HCEC 1CT (cell line): ENCODE measurements at places on chromosomes 3 and 15.

- DNase-seq = no peak
Measured at GRCh38 chr3:43618142-43618541, 3.7 kb downstream of the ANO10 start.

- no peak for DNase-seq
Measured at GRCh38 chr15:70533931-70534742, 229.2 kb downstream of the UACA start.

DNA sequence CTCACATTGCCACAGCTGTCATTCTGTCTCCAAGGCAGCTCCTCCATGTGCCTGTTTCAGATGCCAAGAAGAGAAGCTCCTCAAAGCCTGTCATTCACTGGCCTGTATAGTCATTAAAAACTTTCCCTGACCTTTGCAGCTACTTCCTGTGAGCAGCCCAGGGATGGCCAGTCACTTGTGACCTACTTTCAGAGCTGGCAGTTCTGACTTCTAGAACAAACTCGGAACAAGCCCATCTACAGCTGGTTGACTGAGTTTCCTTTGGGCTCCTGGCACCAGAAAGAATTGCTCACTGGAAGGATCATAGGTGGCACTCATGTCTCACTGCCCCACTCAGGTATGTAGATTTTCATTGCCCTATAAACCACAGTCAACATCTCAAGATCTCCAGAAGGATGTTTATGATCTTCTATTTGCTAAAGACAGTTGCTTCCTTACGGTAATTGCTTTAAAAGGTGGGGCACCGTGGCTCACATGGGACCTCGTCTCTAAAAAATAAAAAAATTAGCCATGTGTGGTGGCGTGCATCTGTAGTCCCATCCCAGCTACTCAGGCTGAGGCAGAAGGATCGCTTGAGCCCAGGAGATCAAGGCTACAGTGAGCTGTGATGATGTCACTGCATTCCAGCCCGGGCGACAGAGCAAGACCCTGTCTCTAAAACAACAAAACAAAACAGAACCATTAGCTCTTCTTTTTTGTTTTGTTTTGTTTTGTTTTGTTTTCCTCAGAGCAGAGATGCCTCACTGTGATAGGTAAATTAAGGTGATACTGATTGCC is 11.2 kb upstream of the ATP13A3 start:
- DNase-seq = peak; percentile 33

DNA sequence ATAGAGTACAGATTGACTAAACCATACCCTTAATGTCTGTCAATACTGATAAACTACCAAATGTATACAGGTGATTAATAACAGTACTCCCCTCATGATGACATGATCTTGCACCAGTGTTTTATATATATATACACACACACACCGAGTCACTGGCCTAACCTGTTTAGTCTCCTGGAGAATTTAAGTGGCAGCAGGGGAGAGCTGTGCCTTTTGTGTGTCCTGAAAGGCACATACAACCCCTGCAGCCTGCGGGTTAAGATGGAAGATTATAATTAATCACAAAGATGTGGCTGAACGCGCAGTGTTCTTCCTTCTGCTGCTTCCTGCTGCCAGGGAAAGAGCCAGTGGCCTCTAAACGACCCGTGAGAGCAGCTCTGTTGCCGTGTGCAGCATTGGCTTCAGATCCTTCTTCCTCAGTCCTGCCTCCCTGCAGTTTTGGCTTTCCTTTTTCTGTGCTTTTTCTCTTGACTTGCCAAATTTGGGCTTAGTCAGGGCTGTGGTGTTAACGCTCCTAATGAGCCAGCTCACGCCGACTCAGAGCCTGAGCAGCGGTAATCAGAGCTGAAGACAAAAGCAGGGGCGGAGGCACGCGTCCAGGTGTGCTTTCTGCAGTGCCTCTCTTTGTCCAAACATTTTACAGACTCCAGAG is 42.5 kb upstream of the UBE3A start:
- no peak for DNase-seq

DNA sequence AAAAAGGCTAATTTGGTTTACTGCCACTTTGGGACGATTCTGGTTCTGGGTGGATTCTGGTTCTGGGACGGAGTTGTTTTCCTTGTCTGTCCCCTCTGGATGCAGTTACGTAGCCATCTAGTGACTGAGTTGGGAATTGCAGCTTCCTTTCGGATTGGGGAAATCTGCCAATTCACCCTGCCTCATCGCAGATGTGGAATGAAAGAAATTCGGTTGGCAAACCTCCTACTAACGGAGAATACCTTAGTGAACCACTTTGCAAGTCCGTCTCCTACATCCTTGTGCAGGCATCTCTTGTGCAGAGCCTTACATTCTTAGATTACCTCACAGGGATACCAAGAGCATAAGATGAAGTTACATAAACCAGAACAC is 31.5 kb upstream of the AP4E1 start:
- peak; percentile 75 for DNase-seq

DNA sequence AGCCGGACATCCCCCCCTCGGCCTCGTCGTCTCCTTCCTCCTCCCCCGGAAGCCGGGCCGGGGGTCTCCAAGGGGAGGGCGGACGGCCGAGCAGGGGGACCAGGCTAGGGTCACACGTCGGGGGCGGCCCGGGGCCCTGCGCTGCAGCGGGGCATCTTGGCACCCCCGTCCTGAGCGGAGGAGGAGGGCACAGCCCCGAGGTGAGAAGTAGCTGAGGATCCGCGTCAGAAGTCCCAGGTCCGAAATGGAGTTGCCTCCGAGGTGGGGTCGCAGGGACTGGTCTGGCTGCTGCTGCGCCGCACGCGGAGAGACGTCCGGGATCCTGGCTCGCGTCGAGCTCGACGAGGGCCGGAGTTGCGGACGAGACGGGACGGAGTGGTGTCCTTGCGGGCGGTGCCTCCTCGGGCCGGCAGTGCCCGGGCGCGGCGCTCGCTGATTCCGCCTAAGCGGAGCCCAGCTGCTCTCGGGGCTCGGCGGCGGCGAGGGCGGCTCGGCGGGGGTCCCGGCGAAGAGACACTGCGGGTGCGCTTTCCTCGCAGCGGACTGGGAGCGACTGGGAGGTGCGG is at the start of gene ADCY5:
Gene ADCY5 (minus strand): TSS at position 555 of the 566 bp plus-strand sequence. CDS start 545 bp downstream, at position 10.
- DNase-seq = no peak

DNA sequence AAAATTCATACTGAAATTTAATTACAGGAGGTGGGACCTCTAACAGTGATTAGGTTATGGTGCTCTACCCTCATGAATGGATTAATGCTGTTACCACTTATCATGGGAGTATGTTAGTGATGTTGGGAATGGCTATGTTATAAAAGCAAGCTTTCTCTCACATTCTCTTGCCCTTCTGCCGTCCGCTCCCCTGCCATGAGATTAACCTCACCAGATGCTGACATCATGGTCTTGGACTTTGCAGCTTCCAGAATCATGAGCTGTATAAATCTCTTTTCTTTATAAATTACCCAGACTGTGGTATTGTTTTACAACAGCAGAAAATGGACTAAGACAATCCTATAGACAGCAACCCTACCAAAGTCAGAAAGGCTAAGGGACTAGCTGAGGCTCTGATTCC is 884.8 kb downstream of the FHIT start:
- DNase-seq = no peak

DNA sequence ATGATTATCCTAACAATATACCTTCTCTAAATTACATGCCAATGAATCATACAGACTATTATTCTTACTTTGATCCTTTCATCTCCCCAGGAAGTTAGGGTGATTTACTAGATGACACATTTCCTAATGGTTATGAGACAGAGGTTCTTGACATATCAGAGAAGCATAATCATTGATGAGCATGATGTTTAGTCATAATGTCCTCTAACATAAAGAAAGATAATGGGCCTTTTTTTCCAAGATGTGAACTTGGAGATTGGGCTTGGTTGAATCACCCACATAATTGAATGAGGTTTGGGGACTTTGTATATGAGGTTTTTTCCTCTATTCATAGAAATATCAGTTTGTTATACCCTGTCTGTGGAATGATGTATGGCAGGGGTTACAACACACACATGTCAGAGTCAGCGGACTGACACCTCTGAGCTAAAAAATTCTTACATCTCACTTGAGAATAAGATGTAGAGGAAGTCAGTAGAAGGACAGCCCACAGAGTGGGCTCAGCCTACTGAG is 69.7 kb upstream of the DCBLD2 start:
- DNase-seq = peak; percentile 99

- DNase-seq = no peak
Measured at GRCh38 chr3:153944084-153944483, 177.1 kb upstream of the ARHGEF26 start.

- no peak for DNase-seq
Measured at GRCh38 chr15:35958975-35959374, 413.0 kb upstream of the DPH6 start.

GRCh38 chr3:45964139-45964538 is 20.9 kb downstream of the CXCR6 start:
- no peak for DNase-seq

DNA sequence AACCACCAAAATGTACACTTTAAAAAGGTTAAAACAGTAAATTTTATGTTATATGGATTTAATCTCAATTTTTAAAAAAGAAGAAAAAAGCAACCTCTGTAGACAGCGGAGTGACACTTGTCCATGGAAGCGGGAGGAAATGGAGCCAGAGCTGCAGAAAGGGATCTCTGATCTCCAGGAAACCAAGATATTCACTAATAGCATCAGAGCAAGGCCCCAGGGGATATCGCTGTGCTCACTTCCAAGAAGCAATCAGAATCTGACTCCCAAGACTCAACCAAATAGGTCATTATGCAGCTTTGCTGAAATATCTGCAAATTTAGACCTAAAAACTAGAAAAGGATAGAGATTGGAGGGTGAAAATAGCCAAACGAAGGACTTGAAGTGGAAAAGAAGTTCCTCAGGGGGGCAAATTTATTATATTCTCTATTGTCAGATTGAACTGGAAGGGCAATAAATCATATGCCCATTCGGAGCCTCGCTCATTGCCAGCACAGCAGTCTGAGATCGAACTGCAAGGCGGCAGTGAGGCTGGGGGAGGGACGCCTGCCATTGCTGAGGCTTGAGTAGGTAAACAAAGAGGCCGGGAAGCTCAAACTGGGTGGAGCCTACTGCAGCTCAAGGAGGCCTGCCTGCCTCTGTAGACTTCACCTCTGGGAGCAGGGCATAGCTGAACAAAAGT is 62.0 kb upstream of the ATP2C1 start:
- DNase-seq = no peak
